GM18507 (cell line): ENCODE measurements at places on chromosomes 3 and 15.
A peak's percentile ranks its signal among the peaks of the same experiment; 100 is the strongest.

DNA sequence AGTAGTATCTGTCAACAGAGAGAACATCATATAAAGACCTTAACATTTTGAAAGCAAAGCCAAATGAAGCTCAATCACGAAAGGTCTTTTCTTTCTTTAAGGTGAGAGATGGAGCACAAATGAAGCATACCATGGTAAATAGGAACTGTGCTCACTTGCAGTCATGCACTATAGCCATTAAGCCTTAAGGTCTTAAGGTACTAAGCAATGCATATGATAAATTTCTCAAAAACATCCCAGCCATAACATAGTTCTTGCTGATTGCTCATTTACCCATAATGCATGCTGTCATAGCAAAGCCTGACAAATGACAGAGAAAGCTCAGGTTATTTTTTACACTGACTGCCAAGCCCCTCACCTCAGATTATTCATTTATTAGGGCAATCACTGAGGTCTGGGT is 214.5 kb downstream of the MECOM start:
- DNase-seq, result no peak

DNA sequence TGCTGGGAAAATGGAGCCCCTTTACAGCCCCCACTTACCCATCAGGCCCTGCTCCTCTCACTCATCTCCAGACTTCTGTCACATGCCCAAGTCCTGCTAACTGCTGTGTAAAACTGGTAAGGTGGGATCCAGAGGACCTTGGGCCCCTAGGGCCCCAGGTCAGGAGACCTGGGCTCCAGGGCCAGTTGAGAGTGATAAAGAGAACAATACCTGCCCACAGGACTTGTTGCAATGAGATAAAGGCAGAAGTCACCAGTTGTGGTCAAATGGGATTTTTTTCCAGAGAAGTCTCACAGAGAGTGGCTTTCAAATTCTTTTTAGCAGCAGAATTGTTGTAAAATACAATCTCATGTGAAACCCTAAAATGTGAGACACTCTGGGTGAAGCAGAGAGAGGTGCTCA is 753 bp downstream of the FURIN start:
- DNase-seq, result no peak

GRCh38 chr15:43903864-43904290 is 77.1 kb downstream of the WDR76 start:
- DNase-seq, result peak; percentile 58

DNA sequence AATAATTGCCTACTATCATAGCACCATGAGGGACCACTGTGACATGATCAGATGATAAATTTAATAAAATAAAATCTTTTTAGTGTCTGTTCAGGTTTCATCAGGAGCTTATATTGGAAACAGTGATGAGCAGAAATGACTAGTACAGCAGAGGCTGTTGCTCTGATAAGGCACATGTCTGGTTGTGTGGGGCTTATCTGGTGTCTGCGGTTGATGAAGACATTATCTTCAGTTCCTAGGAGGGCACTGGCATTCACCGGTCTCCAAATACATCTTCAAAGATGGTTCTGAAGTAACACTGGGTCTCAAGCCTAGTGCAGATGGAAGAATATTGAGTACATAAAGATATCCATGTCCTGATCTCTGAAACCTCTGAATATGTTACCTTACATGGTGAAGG is 125.3 kb downstream of the SUCNR1 start:
- no peak for DNase-seq

DNA sequence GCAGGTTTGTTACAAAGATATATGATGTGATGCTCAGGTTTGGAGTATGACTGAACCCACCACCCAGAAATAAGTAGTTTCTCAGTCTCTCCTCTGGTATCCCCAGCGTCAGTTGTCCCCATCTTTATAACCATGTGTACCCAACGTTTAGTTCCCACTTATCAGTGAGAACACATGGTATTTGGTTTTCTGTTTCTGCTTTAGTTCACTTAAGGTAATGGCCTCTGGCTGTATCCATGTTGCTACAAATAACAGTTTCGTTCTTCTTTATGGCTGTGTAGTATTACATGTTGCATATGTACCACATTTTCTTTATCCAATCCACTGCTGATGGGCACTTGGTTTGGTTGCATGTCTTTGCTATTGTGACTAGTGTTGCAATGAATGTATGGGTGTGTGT is 132.3 kb downstream of the LMLN start:
- DNase-seq, result no peak

DNA sequence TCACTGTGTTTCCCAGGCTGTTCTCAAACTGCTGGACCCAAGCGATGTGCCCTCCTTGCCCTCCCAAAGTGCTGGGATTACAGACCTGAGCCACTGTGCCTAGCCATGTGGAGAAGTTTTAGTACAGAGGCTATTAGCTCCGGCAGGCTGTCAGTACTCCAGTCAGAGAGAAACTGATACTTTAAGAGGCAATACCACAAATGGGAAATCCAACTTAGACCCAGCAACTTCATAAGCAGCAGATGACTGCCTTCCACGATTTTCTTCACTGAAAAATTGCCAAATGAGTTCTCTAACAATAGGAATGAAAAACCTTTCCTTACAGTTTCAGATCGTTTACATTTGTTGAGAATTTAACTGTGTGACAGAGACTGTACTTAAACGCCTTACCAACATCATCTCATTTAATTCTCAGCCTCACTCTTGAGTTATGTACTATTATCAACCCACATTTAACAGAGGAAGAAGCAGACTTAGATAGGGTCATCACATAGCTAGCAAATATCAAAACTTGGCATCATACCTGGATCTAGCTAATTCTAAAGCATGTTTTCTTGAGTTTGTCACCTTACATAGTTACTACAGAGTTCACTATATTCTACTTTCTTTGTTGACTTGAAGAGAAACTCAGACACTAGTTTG is 127.4 kb downstream of the TCF12 start:
- DNase-seq, result no peak

DNA sequence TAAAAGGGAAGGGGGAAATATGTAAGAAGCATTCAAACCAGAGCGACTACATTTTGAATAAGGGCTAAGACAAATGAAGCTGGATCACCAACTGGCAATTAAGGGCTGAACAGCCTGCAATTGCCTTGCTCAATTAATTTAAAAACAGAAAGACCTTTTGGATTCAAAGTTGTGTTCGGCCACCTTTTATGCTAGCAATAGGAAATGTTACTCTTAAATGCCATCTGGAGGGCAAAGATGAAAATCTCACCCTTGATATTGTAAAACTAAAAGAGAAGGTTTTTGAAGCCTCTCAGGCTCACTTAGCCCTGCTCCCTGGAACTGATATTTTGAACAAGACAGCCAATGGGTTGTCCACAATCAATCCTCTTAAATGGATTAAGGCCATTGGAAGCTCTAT is 44.2 kb downstream of the ACAD9 start:
- no peak for DNase-seq

GRCh38 chr3:186932281-186933181 is 2.2 kb downstream of the ST6GAL1 start:
- no peak for DNase-seq

- no peak for DNase-seq
Measured at GRCh38 chr3:116139641-116140040, 305.6 kb downstream of the LSAMP start.

DNA sequence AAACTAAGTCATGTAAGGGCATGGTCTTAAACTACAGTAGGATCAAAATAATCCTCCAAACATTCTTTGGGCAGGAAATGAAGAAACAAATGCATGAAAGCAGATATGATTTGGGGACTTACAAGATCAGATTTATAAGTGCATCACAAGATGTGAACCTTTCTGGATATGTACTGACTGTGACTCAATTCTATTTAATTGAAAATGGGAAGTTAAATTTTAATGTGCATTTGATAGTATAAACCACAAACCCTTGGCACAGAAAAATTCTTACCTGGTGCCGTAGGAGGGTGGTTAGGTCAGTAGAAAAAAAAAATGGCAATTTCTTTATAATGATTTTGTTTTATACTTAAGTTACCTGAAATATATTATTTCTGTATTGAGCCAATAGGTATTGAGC is 262.5 kb upstream of the TGFBR2 start:
- no peak for DNase-seq

DNA sequence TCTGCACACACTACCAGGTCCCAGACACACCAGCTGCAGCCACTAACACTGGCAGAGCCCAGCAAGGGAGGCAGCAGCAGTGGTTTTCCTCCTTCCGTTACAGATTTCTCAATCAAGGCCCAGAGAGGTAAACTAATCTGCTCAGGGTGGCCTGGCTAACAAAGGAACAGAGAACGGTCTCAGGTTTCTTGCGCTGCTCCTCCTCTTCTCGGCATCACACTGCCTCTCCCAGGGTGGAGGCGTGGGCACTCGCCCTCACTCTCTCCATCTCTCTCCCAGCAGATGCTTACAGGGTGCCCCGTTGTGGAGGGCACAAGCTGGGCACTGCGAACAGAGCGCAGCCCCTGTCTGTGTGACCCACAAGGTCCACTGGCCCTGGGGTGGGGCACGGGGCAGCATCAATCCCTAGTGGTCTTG is 228.7 kb downstream of the VPS13C start:
- no peak for DNase-seq

- no peak for DNase-seq
Measured at GRCh38 chr3:128556907-128557306, 63.9 kb upstream of the GATA2 start.

- no peak for DNase-seq
Measured at GRCh38 chr3:173467501-173467900, 70.0 kb downstream of the NLGN1 start.

DNA sequence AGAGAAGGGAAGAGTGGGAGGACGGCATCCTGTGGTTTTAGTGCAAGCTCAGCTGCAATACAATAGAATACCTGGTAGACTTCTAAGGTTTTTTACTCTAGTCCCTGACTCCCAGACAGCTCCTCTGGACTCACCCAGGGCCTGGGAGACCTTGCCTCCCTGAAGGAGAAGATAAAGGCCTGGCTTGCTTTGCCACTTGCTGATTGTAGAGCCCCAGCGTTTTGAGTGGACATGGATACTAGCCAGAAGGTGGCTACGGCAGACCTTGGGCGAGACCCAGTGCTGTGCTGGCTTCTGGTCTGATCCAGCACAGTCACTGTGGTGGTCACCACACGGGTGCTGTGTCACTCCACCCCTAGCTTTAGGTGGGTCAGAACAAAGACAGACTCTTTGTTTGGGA is 72.2 kb upstream of the TTC14 start:
- no peak for DNase-seq

GRCh38 chr3:144332868-144333267 is 361.2 kb downstream of the DIPK2A start:
- no peak for DNase-seq

DNA sequence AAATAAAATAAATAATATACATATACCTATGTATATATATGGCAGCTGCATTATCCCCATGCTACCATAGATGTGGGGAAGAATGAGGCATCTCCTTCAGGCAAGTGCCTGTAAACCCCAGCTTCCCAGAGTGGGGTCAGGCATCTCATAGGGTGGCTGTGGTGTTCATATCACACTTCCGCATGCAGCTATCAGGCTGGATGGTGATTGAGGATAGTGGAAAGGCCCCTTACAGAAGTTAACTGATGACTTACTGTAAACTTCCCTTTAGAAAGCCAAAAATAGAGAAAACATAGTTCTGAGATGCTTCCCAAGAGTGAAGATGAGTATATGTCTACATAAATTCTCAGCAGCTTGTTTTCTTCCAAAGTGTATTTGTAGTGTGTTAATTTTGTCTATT is 3.5 kb upstream of the PP2D1 start:
- DNase-seq, result no peak
